Osteoblast (primary cell): ENCODE measurements at places on chromosomes 7 and 10. TPM values are rescaled to one million over a fixed set of nuclear protein-coding genes. Genes with fewer than 3 reads are reported as not detected.

GRCh38 chr10:70777063-70777875 is 7.9 kb downstream of the TBATA start:
- DNase-seq: peak; percentile 42

DNA sequence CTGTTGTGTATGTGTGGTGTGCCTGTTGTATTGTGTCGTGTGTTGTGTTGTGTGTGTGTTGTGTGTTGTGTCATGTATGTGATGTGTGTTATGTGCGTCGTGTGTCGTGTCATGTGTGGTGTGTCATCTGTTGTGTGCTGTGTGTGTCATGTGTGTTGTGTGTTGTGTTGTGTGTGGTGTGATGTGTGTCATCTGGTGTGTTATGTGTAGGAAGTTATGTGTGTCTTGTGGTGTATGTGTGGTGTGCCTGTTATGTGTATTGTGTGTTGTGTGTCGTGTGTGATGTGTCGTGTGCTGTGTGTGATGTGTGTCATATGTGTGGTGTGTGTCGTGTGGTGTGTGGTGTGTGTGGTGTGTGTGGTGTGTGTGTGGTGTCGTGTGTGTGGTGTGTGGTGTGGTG is 145.2 kb downstream of the DNAJB6 start:
- DNase-seq: peak; percentile 22

DNA sequence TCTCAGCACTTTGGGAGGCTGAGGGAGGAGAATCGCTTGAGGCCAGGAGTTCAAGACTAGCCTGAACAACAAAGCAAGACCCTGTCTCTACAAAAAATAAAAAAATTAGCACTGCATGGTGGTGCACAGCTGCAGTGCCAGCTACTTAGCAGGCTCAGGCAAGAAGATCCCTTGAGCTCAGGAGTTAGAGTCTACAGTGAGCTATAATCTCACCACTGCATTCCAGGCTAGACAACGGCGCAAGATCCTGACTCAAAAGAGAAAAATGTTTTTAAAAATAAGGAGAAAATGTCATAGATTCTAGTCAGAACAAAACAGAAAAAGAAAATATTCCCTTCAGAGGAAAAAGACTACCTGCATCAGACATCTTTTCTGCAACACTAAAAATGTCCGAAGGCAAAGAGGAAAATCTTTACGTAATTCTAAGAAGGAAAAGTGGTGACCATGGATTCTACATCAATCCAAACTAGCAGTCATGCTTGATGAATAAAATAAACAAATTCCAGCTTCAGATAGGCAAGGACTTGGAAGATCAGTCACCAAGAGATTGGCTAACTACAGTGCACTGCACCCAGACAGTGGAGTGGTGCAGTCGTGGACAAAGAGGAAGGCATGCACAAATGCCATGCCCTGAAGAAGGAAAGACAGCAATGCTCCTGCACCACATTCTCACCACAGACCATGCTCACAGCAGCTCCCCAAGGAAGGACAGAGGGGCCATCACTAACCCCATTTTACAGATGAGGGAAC is 54.3 kb downstream of the ERCC6 start:
- no peak for DNase-seq

PGAM2 gene
- total RNA-seq: 0.29 and 0.36 TPM in 2 replicates

GRCh38 chr10:103806395-103807187 is 48.8 kb downstream of the SH3PXD2A start:
- DNase-seq: no peak

DNA sequence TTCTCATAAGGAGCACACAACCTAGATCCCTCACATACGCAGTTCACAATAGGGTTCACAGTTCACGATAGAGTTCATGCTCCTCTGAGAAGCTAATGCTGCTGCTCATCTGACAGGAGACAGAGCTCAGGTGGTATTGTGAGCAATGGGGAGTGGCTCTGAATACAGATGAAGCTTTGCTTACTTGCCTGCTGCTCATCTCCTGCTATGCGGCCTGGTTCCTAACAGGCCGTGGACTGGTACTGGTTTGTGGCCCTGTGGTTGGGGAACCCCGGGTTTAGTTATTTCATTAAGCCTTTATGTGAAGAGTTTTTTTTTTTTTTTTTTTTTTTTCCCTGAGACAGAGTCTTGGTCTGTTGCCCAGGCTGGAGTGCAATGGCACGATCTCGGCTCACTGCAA is 19.4 kb downstream of the SLK start:
- no peak for DNase-seq

GRCh38 chr10:60679388-60679990 is 98.8 kb upstream of the CDK1 start:
- no peak for DNase-seq

CYP3A4 gene
- not detected in 2 replicates for total RNA-seq

DNA sequence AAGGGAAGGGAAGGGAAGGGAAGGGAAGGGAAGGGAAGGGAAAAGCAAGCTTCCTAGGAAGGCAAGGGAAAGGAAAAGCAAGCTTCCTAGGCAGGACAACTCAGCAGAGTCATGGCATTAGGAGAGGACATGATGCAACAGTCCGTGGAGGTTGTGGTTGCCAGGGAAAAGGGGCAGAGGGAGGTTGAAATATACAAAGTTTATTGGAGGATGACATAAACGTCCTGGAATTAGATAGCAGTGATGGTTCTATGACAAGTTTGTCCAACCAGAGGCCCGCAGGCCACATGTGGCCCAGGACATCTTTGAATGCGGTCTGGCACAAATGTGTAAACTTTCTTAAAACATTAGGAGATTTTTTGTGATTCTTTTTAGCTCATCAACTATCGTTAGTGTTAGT is 59.8 kb upstream of the OPN4 start:
- DNase-seq: peak; percentile 88

GRCh38 chr7:50363327-50364060 is 59.0 kb downstream of the IKZF1 start:
- no peak for DNase-seq

DNA sequence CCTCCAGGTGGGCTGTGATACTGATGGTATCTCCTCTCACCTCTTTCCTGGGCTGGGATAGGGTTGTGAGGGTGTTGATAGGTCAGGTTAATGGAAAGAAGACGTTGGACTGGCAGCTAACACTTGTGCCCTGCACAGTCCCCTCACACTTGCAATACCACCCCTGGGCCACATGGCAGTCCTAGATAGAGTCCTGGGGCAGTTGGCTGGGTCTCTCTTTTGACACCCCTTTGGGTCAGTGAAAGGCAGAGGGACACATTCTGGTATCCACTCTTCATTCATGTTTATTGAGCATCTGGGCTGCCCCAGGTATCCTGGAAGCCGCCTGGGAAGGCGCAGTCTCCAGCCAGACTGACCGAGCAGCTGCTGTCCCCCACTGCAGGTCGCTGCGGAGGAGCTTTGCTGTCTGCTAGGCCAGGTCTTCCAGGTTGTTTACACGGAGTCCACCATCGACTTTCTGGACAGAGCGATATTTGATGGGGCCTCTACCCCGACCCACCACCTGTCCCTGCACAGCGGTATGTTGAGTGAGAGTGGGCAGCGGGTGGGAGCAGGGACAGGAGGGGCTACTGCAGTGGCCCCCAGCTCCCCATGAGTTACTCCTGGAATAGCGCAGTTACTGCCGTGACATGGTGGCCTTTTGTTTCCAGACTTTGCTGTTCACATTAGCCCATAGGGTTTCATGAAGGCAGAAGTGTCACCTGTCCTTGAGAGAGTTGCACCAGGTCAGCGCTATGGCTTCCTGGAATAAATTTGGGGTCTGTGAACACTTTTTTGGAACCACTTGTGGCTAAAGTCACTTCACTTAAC is 19.1 kb downstream of the NACAD start:
- DNase-seq: peak; percentile 83
